ENCODE measurements at places on chromosomes 2 and 18.

- no peak for DNase-seq
These were observed 26.0 kb upstream of the ATG16L1 start for GRCh38 chr2:233225230-233226068.

- no peak for DNase-seq
These were observed 292.1 kb upstream of the NRXN1 start for GRCh38 chr2:51324051-51324450.

- no peak for DNase-seq
These were observed 115.2 kb downstream of the MYO5B start for GRCh38 chr18:50079571-50080295.

- no peak for DNase-seq
These were observed 45.1 kb downstream of the CDH19 start for GRCh38 chr18:66558773-66559172.

GRCh38 chr18:28039691-28040090 lies 137.2 kb downstream of the CDH2 start:
- DNase-seq, result no peak

GRCh38 chr2:145897151-145897550 lies 1377.2 kb upstream of the ZEB2 start:
- no peak for DNase-seq

DNA sequence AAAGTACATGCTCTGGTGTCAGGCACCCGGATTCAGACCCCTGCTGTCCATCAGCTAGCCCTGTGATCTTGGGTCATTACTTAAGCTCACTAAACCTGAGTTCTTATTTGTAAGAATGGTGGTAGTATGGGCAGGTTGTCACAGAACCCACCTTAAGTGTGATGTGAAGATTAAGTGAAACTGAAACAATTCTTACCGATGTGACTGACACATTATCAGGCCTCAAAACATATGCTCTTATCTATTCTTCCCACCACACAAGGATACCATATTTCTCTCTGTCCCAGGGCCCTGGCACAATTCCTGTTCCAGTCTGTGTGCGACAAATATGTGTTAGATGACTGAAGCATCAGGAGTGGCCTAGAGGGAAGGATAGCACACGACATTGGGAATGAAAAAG lies 11.0 kb upstream of the CDC42EP3 start:
- no peak for DNase-seq

DNA sequence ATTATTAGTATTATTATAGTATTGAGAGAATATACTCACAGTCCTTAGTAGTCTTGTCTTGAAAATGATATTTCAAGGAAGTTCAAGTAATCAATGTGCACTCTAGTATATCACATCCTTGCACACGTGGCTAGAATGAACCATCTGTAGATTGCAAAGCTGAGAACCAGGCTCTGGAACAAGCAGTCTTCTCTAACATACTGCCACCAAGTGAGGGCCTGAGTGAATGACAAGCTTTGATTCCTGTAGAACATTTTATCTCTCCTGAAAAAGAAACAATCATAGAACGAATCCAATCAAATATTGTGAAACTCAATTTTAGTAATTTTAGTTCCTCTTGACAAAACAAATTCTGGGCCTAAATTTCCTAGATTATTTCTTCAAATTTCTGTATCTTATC lies 55.3 kb upstream of the SULT1C3 start:
- no peak for DNase-seq

DNA sequence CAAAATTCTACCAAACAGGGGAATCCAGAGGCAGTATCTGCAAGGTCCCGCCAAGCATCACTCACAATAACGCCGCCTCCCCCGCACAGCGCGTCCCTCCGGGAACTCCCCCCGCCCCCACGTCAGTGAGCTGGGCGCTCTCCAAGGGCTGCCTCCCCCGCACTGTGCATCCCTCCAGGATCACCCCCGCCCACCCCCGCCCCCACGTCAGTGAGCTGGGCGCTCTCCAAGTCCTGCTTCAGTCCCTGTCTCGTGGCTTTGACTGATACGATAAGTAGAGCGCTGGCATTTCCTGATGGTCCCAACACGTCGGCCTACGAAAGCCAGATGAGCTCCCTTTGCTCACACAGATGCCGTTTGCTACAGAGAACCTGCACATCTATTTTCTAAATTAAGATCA lies 130.7 kb upstream of the TPO start:
- no peak for DNase-seq

- no peak for DNase-seq
These were observed 68.8 kb downstream of the DOK6 start for GRCh38 chr18:69469444-69469919.

- DNase-seq, result no peak
These were observed 32.6 kb upstream of the SP3 start for GRCh38 chr2:173997753-173998152.

DNA sequence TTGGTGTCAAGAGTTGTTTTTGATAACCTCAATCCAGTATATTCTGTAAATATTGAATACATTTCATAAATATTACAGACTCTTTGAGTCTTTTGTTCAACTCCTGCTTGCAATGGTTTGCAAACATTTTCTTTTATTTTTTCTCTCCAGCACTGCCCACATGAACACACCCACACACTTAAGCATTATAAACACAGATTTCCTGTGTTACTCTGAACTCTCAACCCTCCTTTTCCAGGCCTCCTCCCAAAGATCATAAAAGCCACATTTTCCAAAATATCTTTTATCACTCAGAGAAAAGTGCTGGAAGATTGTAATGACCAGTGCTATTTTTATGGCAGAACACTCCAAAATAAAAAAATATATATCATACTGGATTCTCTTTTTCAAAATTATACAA lies 20.5 kb downstream of the ARHGAP25 start:
- no peak for DNase-seq

DNA sequence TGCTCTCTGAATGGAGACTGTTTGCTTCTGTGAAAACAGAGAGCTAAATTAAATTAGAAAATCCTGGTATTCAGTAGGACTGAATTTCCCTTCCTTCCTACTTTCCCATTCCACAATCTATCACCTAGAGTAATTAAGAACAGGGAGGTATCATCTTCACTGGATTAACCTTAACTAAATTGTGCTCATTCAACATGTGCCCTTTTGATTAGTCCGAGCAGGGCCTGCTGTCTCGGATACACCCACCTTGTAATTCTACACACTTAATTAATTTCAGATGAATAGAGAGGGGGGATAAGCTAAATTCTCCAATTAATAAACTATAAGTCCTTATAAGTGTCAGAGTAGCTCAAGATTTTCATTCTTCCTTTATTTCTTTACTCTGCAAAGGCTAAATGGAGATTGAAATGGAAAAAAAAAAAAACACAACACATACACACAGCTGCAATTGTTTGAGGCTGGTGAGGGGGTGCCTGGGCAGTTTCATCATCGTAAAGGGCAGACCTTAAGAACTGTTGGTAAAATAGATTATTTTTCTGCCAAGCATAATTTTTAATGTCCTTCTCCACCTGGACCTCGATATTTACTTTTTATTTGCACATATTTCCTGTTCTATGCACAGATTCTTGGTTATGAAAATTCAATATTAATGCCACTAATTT lies 157.1 kb upstream of the SIX2 start:
- DNase-seq, result no peak

- DNase-seq, result no peak
These were observed 106.8 kb upstream of the LYPD6 start for GRCh38 chr2:149223472-149224095.

DNA sequence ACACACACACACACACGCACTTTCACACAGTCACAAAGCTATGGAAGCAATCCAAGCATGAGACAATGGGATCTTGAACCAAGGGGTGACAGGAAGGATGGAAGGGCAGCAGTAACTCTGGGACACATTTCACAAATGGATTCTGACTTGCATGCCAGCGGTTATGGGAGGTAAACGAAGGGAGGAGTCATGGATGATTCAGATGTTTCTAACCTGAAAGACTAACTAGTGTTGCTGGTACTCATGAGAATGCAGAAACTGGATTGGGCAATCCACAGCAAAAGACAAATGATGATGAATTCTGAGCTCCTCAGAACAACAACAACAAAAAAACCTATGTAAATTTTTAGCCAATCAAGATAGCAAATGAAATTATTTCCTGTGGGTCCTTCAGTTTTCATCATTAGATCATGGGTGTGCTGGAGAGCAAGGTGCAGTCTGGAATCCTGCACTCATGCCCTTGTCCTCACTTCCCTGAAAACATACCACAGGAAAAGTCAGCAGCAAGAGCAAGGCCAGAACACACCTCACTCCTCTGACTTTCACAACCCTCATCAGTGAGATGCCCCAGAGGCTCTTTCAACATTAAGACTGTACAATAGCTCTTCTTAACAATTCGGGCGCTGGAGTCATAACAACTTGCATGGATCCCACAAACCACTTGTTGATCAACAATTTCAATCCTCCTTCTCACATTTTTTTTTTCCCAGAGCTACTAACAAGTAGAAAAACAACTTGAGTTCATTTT lies 32.6 kb downstream of the ABCA12 start:
- no peak for DNase-seq

- DNase-seq, result no peak
These were observed 249.0 kb downstream of the KLHL29 start for GRCh38 chr2:23633966-23634365.

- DNase-seq, result no peak
These were observed 28.4 kb upstream of the PUM2 start for GRCh38 chr2:20378891-20379519.

DNA sequence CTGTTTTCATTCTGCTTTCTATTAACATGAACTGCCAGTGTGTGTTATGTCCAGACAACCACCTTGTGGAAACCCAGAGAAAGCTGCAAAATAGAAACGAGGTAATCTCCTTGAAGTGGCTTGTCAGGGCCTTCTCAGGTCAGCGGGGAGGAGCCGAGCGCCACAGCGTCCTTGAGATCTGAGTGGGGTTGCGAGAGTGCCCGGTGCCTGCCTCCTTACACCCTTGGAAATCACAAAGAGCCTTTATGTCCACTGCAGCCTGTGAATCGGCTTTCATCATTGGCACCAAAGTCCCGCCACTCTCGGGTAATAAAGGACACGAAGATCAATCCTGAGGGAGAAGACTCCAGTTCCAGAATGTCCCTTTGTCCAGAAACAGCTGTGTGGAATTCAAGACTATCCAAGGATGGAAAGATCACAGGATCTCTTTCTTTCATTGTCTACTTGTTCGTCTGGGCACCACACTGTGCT lies 135.2 kb downstream of the HRH4 start:
- no peak for DNase-seq

DNA sequence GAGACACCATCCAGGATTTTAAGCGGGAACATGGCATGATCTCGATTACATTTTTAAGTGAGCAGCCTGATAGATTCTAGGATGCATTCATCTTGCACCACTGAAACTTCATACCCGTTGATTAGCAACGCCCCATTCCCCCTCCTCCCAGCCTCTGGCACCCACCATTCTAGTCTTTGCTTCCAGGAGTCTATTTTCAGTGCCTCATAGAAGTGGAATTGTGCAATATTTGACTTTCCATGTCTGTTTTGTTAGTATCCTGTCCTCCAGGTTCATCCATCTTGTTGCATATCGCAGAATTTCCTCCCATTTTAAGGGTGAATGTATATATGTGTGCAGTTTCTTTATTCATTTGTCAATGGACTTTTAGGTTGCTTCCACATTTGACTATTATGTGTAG lies 20.9 kb upstream of the SLC66A3 start:
- DNase-seq, result no peak

- DNase-seq, result no peak
These were observed 2.8 kb downstream of the NYAP2 start for GRCh38 chr2:225402210-225402776.

- no peak for DNase-seq
These were observed 48.7 kb upstream of the RGPD4 start for GRCh38 chr2:107777974-107778373.

DNA sequence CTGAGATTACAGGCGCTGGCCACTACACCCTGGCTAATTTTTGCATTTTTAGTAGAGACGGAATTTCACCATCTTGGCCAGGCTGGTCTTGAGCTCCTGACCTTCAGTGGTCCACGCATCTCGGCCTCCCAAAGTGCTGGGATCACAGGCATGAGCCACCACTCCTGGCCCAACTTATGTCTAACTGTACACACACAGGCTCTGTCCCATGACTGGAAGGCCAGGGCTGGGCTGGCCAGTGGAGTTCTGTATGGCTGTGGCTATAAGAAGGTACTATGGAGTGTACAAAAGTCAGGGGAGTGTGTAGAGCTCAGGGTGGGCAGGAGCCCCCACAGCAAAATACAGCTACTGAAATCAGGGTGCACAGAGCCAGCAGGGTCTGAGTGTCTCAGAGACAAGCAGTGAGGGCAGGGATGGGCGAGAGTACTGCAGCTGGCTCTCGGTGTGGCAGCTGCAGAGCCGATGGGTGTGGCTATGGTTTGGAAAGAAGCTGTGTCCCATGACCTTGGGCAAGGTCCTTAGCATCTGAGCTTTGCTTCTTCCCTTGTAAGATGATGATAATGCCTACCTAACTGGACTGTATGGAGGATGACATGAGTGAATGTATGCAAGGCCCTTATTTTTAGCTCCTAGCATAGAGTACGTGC lies 10.4 kb upstream of the MSGN1 start:
- no peak for DNase-seq

DNA sequence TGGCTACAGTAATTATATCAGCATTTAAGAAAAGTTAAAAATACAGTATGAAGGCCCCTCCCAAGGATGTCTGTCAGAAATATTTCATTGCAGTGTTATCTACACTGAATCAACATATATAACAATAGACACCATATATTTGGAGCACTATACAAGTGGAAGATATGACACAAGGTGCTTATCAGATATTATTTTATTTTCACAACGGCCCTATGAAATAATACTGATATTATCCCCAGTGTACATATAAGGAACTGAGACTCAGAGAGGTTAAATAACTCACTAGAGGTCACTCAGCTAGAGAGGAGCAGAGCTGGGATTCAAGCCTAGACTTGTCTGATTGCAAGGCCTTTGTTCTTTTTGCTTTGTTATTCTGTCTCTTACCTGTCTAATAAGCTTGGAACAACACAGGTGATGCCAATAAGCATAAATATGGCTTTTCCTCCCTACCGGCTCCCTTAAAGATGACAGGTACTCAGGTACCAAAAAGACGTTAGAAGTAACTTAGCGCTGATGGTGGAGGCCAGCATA lies 4.7 kb upstream of the SLC40A1 start:
- DNase-seq, result no peak

- DNase-seq, result no peak
These were observed 256.7 kb upstream of the TNP1 start for GRCh38 chr2:217116610-217117009.

DNA sequence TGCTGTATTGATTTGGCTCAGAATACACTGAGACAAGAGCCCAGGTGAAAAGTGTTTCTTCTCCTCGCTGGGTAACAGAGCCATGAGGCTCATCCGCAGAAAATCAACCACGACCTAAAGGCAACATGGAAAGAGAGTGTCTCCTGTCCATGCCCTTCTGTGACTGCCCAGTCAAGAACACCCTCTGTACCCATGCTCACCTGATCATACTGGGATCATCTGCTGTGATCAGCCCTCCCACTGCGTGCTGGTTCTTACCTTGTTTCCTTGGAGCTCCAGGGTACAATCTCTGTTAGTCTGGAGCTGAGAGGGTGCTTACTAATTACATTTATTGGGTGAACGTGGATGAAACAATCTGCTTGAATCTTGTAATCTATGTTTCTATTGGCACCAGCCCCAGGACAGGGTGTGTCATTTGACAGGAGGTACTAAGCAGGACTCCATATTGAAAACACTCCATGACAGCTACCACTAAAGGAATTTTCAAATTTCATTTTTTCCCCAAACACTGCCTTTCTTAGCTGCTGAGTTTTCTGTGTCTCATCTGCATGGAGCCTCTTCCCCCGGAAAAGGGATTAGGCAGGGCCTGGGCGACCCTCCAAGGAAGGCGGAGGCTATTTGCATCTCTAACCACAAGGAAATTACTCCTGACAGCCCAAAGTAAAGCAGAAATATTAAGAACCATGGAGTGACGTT lies 39.7 kb upstream of the GRP start:
- no peak for DNase-seq

- DNase-seq, result no peak
These were observed 655.5 kb upstream of the FANCL start for GRCh38 chr2:58896638-58897037.

All from stimulated activated CD8-positive, alpha-beta memory T cell treated with anti-CD3 and anti-CD28 coated beads, Interleukin-15, amount 100 ng/mL, for 4 hours (primary cell).